ENCODE measurements at places on chromosomes 4 and X.
A peak's percentile ranks its signal among the peaks of the same experiment; 100 is the strongest.

- DNase-seq: no peak
These were observed 316.3 kb downstream of the CAMK2D start for GRCh38 chr4:113445286-113445685.

DNA sequence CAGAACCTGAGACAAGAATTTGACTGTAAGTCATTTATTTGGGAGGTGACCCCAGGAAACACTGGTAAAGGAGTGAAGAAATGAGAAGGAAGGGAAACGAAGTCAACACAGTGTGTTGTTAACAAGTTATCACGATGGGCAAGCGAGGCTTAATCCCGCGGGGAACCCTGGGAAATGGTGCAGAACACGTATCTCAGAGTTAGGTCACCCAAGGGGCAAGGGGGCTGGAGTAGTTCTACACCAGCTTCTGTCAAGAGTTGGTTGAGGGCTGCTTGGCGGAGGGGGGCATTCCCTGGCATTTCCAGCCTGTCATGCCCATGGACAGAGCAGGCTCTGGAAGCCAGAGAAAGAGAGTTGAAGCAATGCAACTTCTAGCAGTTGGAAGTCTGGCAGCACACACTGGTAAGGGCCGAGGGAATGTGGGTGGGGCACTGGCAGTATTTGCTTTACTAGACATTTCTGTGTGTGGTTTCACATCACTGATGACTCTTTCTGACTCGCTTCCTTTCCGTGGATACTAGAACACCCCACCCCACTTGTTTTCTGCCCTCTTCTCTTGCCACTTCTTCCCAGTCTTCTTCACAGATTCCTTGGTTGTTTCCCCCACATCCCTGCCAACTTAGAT is 52.2 kb upstream of the ADGRG2 start:
- no peak for DNase-seq

DNA sequence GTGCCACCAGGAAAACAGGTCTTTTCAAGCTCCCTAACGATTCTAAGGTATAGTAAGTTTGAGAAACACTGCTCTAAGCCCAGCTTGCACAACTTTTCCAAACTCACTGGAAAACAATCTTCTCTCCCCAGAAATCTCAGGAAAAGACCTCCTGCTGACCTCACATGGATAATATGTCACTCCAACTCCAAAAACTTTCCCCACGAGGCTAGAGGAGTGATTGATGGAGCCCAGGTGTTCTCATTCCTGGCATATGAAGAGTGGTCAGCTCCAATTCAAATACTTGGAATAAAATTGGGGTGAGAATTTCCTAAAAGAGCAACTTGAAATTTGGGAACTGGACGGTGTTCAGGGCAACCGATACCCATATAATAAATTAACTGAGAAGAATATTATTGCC is 299.9 kb downstream of the PPP4R3C start:
- no peak for DNase-seq

GRCh38 chrX:11461201-11462001 is 168.2 kb downstream of the AMELX start:
- no peak for DNase-seq

- DNase-seq: no peak
These were observed 4.3 kb upstream of the NSUN7 start for GRCh38 chr4:40745285-40745984.

GRCh38 chrX:34656467-34656841 is 631 bp downstream of the TMEM47 start:
- DNase-seq: no peak

- no peak for DNase-seq
These were observed 20.7 kb upstream of the AR start for GRCh38 chrX:67523002-67523681.

DNA sequence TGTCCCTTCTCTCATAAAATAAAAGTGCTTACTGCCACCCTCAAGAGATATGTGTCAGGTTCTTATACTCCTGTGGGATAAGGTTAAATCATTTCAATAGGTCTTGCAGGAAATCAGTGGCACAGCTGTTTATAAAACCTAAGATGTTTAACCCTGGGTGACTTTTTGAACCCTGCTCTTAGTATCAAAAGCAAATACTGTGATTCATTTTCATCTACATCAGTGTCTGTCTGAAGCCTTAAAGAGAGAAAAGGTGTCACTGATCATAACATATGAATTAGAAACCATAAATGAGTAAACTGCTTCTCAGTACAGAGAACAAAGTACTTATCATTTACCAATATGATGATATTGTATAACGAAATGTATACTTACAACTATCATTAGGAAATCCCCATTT is 59.0 kb downstream of the CCSER1 start:
- DNase-seq: no peak

- DNase-seq: no peak
These were observed 99.8 kb upstream of the RAI2 start for GRCh38 chrX:17960891-17961290.

DNA sequence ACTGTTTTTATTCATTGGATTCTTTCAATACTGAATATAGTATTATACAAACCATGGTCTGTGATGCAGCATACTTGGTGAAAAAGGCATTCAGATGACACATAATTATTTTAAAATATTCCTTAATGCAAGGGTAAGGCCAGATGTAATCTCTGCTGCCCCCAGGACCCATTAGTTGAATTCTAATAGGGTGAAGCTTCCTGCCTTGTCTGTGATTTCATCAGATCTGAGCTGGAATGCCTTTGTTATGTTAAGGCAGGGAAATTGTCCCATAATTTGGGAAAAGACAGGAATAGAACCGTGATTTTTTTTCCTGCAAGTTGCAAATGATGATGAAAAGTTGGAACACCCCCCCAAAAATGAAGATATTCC is 26.1 kb downstream of the ZRSR2 start:
- DNase-seq: no peak

GRCh38 chrX:110310896-110311295 is 7.0 kb downstream of the AMMECR1 start:
- no peak for DNase-seq

GRCh38 chrX:71622576-71623450 is 4.5 kb upstream of the CXCR3 start:
- peak; percentile 52 for DNase-seq

- DNase-seq: peak; percentile 20
These were observed 41.1 kb upstream of the WDR1 start for GRCh38 chr4:10157478-10158332.

- DNase-seq: no peak
These were observed 12.2 kb upstream of the RAP1GDS1 start for GRCh38 chr4:98248934-98249333.

DNA sequence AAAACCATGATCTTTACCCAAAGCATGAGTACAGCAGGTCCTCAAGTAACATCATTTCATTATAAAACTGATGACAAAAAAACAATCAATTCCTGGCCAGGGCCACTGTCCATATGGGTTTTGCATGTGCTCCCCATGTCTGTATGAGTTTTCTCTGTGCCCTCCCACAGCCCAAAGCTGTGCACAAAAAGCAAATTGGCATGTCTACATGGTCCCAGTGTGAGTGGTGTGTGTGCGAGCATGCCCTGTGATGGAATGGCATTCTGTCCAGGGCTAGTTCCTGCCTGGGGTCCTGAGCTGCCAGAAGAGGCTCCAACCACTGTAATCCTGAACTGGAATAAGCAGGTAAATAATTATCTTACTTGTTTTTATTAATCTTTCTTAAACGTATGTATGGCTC is 28.4 kb downstream of the SMARCA1 start:
- no peak for DNase-seq

DNA sequence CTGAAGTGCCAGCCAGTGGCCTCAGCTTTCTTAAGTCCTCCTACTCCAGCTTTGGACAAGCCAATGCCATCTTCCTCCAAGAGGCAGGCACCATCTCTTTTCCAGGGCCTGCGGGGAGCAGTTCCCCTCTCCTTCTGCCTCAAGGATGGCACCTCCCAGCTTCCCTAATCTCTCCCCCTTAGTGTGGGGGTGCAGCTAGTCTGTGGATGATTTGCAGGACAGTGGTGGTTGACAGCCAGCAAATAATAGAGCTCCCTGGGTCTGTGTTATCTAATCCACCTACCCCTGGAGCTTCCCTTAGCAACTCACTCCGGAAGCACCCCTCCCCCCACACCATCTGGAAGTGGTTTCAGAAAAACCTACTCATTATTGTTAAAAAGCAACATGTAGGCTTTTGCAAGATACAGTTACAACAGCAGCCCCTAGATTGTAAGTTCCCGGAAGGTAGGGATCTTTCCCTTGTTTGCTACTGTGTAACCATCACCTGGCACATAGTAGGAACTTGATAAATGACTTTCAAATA is 247.1 kb downstream of the BCOR start:
- DNase-seq: no peak

DNA sequence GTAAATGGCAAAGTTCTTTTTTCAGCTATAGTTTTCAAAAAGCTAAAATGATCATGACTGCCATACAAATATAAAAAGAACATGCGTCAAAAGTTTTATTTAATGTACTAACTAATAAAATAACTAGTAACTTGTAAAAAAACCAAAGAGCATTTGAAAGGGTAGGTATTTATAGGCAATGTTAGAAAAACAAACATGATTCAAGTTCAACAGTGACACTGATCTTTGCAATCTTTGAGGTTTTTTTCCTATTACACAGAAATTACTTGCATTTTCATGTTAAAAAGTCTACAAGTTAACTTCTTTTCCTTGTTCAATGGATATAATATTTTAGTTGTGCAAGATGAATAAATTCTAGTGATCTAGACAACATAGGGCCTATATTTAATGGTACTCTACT is 72.3 kb upstream of the GRID2 start:
- DNase-seq: no peak
